ENCODE measurements at places on chromosomes 3 and 15. TPM values are rescaled to one million over a fixed set of nuclear protein-coding genes. Genes with fewer than 3 reads are reported as not detected.

IL16 gene
- total RNA-seq: 10.8 TPM

CADPS gene
- 6.9 TPM for total RNA-seq

CTXN2 gene
- not detected for total RNA-seq

PPP1R14D gene
- 4.8 TPM for total RNA-seq

SOX14 gene
- total RNA-seq: not detected

CCDC9B gene
- 28.6 TPM for total RNA-seq

CHCHD6 gene
- 18.8 TPM for total RNA-seq

DNA sequence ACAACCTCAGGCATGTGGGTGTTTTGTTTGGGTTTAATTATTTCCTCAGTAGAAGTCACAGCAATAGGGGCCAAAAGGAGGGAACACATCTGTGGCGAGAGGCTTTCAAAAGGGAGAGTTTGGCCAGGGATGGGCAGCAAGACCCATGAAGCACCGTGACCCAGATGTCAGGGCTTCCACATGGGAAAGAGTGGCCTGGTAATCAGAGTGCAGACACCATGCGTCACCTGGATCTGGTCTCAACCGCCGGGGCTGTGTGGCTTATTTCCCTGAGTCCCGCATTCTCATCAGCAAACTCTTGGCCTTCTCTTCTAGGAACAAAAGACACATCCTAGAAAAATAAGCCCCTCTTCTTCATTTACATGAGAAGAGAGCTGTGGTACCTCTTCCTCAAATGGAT lies 12.4 kb upstream of the MUSTN1 start:
- DNase-seq: no peak

DNA sequence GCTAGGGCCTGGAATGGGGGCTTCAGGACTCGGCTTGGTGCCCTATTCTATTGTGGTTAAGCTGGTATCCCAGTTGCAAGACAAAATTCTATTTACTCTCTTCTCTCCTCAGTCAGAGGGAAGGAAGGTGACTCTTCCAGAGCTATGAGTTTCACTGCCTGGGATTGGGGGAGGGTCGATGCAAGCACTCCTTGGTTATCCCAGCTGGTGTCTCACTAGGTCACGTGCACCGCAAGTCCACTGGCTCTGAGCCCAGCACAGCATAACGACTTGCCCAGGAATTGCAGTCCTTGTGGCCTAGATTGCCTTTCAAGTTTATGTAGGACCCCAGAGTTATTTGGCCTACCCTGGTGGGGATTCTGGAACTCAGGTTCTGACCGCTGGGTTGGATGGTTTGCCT lies 958.8 kb downstream of the IGSF11 start:
- no peak for DNase-seq

DNA sequence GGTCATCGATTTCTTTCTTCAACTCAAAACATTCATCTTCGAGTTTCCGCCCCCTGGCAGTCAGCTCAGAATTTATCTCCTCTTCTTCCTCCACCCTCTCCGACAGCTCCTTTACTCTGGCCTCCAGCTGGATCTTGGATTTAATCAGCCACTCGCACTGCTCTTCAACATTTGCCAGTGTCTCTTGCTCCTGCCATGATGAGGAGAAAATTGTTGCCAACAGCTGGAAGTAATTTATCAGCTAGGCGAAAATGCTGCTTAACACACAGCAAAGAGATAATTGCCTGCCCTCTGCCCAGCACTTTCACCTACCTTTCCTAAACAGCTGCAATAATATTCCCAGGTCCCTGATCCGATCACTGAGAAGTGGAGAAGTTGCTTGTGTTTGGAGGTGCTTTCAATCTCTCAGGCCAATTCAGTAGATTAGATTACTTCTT lies 69.3 kb downstream of the MYH15 start:
- DNase-seq: no peak

- no peak for DNase-seq
Observed at GRCh38 chr15:97736748-97737147, 223.8 kb upstream of the ARRDC4 start.

DNA sequence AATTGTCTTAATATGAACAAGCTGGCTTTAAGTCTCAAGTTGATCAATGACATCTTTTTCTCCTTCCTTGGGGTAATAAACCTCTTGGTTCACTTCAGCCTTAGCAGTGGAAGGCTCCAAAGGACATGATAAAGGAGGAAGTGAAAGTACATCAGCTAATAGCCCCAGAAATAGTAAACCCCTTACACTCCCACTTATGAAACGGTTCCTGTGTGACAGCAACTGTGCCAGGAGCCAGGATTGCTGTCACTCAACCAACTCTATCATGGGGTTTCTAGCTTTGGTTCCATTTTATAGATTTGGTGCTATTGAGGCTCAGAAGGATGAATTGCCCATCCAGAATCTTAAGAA lies 216.7 kb downstream of the ABHD5 start:
- no peak for DNase-seq

DNA sequence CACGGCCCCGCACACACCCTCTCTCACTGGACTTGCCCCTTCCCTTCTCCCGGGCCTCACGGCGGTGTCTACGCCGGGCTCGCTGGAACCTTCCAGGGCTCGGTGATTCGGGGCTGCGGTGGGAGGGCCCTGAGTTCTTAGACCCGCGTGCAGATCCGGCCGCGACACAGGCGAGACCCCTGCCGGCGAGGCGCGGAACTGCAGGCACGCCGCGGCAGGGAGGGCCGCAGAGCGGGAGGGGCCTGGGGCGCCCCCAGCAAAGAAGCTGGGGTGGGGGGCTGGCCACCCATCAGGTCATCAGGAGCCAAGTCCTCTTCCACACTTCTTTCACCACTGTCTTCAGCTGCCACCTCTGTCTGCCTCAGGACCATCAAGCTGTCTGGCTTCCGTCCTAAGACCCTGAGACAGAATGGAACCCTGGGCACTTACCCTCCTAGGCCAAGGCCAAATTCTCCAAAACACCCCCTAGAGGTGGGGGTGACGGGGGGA lies 164.5 kb downstream of the XXYLT1 start:
- DNase-seq: no peak

- DNase-seq: no peak
Observed at GRCh38 chr3:30620402-30621360, 14.3 kb downstream of the TGFBR2 start.

DNA sequence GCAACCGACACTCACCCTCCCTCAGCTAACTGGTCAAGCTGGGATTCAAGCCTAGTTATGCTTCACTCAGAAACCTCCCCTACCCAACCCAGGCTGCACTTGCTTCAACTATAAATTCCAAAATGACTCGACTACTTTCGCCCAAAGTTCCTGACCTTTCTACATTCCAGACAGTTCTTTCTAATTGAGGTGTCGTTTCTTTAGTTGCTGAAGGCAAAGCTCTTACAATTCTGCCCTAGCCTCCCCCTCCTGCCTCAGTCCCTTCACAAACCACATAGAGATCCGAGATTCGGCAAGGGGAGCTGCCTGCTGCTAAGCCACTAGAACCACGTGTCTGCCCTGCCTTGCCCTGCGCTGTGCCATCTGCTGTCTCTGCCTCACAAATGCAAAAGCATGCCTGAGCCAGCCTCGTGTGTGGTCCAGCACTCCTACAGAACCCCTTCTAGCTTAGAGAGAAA lies 74.7 kb upstream of the SH3GL3 start:
- DNase-seq: no peak

DNA sequence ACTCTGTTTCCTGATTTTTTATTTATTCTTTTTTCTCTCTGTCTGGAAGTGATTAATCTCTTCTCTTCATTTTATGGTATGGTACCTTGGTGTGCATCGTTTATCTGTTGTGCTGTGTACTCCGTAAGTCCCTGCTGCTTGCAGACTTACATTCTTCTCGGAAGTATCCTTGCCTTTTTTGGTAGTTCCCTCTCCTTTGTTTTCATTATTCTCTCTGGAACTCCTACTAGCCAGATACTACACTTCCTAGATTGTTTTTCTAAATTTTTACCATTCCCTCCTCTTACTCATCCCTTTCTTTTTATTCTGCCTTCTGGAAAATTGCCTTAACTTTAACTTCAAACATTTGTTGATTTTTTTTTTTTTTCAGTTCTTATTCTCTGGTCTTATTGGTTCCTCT lies 27.2 kb downstream of the PIK3CA start:
- DNase-seq: no peak

- DNase-seq: no peak
Observed at GRCh38 chr15:64337761-64338160, 18.2 kb downstream of the CSNK1G1 start.

GRCh38 chr3:45670436-45670835 lies 18.8 kb upstream of the SACM1L start:
- no peak for DNase-seq

DNA sequence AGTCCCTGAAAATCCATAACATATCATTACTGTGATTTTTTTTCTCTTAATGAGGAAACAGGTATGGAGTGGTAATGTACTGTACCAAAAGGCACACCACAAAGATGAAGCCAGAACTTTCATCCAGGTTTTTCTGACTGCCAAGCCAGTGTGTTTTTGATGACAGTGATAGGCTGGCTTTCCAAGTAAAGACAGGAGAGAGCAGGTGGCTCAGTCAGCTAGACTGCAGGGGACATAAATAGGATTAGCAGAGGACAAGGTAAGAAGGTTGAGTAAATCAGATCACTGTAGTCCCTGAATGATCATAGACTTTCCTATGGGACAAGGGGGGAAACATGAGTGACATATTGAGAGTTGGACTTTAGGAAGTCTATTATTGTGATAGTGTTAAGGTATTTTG lies 127.9 kb downstream of the GADL1 start:
- DNase-seq: no peak

GRCh38 chr3:158181096-158181495 lies 71.2 kb downstream of the RSRC1 start:
- no peak for DNase-seq

GRCh38 chr3:98692787-98693473 lies 70.2 kb upstream of the ST3GAL6 start:
- no peak for DNase-seq

DNA sequence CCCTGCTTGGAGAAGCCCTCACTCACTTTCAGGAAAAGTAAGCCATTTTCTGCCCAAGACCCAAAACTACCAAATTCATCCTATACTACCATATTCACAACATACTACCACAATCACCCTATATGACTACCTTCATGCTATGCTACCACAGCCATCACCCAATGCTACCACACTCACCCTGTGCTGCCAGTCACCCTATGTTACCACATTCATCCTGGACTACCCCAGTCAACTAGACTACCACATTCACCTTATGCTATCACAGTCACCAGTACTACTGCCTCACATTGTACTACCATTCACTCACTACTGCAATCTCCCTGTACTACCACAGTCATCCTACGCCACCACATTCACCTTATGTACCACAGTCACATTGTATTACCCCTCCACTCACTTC lies 58.4 kb upstream of the CDV3 start:
- no peak for DNase-seq

DNA sequence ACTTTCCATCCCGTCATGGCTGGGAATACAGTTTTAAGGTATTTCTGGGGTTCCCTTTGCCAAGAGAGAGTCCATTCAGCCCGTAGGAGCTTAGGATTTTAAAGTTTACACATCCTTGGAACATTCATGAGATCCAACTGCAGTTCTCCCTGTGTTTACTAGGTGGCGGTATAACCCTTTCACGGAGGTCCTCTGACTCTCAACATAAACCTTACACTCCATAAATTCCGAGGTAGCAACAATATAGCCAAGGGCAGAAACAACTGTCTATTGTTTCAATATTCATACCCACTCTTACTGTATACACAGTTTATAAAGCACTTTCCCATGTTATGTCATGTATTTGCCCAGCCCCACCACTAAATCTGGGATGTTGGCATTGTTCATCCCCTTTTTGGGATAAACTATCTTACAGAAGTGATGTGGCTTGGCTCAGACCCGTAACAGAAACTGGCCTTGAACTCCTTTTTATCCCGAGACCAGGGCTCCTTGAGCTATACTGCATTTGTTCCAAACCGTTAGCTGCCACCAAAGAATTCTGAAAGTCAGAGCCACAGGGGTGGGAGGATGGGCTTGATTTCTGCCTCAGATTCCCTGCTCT lies 69.2 kb upstream of the COL6A5 start:
- DNase-seq: no peak

GRCh38 chr3:49421890-49422378 lies 339 bp downstream of the AMT start:
- no peak for DNase-seq

GRCh38 chr15:73495181-73495580 lies 52.2 kb downstream of the REC114 start:
- no peak for DNase-seq

- DNase-seq: no peak
Observed at GRCh38 chr3:45881078-45882022, 5.0 kb upstream of the CCR9 start.

Measured in lower leg skin (tissue), 4 donors.